ENCODE measurements at places on chromosomes 12 and 14.

DNA sequence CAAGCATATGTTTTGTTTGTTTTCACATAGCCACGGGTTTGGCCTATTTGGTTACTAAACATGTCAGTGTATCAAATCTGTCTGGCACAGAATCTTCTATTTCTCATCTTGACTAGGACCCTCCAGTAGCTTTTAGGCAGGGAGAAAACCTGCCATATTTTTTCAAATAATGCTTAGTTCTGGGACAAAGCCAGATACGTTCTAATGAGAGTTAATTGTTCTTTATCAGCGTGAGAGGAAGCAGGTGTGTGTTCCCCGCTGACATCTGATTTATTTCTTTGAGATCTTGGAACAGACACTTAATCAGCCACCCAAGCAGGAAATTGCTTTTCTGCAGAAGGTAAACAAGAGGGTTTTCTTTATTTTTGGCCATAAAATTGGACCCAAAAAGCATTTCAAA lies 54.8 kb downstream of the GOLGA5 start:
- no peak for DNase-seq

DNA sequence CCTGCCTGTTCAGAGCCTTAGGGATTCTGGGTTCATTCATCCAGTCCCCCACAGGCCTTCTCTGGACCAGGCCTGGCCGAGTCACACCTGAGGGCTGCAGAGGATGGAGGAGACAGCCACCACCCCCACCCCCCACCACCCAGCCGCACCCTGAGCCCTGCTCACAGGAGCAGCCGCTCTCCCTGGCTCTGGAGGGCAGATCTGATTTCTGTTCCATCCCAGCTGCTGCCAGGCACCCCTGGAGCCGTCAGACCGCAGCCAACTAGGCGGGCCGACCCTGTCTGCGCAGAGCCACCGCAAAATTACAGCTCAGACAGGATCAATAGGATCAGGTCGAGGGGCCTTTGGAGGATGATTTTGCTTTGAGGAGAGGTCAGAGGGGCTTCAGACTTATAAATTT lies 154.6 kb upstream of the MYL2 start:
- DNase-seq = no peak

DNA sequence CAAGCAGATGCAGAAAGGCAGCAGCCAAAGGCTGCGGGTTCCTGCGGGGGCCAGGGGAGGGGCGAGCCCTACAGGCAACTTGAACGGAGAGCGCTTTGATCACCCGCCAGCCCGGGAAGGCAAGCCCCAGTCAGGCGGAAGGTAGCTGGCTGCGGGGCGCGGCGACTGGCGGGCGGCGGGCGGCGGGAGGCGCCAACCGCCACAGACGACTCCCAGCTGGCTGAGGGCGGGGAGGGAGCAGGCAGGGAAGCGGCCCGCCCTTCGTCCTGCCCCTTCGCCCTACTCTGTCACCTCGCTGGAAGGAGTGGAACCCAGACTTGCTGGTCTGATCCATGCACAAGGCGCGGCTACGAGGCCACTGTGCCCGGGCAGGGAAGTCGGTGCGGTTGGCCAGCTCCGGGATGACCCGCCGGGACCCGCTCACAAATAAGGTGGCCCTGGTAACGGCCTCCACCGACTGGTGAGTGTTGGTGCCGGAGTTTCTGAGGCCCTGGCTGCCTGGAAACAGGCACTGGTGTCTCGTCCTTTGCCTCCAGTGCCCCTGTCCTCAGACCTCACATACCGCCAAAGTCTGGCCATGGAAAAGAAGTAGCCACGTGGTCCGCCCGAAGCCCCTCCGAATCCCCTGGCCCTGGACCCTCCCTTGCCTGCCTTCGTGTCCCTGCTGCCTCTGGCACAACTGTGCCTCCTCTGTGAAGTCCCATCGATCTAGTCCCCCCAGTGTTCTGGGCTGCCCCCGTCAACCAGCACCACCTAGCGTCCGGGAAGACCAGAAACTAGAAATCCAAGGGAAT lies 15.4 kb upstream of the CARMIL3 start:
- peak; percentile 90 for DNase-seq

DNA sequence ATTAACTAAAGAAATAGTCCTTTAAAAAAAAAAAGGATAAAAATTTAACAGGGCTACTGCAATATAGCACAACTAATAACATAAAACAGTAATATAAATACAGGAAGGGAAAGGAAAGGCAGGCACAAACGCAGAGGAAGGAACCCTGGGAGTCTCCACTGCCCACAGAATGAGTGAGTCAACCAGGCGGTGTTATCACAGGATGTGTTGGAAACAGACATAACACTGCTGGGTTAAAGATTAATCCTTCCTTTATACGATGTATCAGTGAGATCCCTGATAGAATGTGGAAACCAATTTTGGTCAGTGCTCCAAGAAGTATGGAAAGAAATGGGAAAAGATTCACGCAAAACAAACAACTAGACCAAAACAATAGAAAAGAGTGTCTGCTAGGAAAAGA lies 47.9 kb downstream of the FGD6 start:
- DNase-seq = no peak

- no peak for DNase-seq
Observed at GRCh38 chr12:48875944-48876515, 10.4 kb upstream of the RND1 start.

- DNase-seq = peak; percentile 64
Observed at GRCh38 chr12:122421187-122421820, 1.2 kb downstream of the CLIP1 start.
